Glutamatergic neuron (in vitro differentiated cells): ENCODE measurements at places on chromosomes 2 and 18.

- DNase-seq, result no peak
These were observed 39.4 kb downstream of the SH2D6 start for GRCh38 chr2:85457877-85458316.

DNA sequence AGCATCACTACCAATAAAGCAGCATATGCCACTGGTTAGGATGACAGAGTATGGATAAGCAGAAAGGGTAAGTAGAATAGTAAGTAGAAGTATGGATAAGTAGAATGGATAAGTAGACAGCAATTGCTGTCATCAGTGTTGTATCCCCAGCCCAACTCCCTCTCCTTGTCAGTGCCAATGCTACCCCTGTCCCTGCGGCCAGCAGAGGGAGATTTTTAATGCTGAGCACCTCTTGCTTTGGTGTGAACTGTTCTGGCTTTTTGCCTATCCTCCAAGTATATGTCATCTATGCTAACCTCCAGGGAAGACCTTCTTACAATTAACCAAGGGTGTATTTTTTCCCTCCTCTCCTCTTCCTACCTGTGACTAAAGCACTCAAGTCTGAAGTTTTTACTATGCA lies 136.7 kb upstream of the SPHKAP start:
- peak; percentile 59 for DNase-seq

GRCh38 chr2:57864926-57865325 lies 181.7 kb upstream of the VRK2 start:
- DNase-seq, result no peak

DNA sequence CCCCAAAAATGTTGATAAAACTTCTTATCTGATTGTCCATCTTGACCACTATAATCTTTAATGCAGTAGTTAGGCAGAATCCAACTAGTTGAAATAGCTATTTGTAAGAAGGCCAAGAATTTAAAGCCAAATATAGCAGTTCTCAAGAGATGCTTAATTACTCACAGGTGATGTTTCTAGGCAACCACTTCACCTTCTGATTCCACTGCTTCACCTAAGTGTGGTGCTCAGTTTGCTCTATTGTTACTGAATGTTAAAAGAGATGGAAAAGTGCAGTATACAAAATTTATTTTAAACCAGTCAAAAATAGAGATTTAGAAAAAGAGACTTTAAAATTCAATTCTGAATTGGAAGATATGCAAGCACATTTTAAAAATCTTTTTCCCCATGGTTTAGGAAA lies 539.4 kb downstream of the ZNF804A start:
- no peak for DNase-seq

- DNase-seq, result no peak
These were observed 6.9 kb downstream of the INHA start for GRCh38 chr2:219578811-219579613.

GRCh38 chr2:197862246-197862955 lies 58.0 kb downstream of the PLCL1 start:
- no peak for DNase-seq

DNA sequence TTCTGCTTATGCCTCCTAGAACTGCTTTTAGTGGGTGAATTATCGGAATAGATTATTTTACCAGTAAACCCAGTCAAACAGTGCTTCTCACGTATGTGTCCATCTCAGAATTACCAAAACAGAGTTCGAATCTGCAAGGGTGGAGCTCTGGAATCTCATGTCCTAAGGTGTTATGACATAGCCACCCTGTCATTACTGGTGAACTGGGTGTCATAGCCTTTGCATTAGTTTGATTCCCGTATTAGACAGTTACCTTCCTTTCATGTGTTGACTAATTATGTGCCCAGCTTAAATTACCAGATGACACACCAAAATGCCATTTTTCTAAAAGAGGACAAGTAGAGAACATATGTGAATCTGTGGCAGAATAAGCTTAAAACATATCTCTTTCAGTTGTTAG lies 15.2 kb upstream of the KCNJ13 start:
- no peak for DNase-seq
